ENCODE measurements at places on chromosomes 1 and 21.
A peak's percentile ranks its signal among the peaks of the same experiment; 100 is the strongest.

DNA sequence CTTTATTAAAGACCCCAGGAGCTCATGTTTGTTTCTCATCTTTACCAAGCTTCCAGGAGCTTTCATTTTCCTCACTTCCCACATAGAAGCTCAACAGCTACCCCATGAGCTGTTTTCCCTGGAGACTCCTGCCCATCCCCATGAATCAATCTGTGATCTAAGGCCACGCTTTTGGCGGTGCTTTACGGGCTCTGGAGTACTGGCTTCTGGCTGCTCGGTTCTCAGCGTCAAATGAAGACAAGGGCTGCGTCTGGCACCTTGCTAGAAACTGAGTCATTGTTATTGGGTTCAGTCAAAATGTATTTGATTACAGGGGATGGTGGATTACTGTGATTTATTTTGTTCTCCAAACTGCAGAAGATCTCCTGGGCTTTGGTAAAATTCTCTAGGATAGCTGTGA is 39.9 kb downstream of the ACP6 start:
- no peak for DNase-seq

- DNase-seq = no peak
Observed at GRCh38 chr1:168490306-168490705, 53.5 kb downstream of the XCL2 start.

- no peak for DNase-seq
Observed at GRCh38 chr1:46605232-46605631, 1.2 kb upstream of the MKNK1 start.

GRCh38 chr1:39063191-39063590 is 37.0 kb downstream of the NDUFS5 start:
- DNase-seq = no peak

- DNase-seq = no peak
Observed at GRCh38 chr1:95287825-95288224, 53.8 kb downstream of the RWDD3 start.

DNA sequence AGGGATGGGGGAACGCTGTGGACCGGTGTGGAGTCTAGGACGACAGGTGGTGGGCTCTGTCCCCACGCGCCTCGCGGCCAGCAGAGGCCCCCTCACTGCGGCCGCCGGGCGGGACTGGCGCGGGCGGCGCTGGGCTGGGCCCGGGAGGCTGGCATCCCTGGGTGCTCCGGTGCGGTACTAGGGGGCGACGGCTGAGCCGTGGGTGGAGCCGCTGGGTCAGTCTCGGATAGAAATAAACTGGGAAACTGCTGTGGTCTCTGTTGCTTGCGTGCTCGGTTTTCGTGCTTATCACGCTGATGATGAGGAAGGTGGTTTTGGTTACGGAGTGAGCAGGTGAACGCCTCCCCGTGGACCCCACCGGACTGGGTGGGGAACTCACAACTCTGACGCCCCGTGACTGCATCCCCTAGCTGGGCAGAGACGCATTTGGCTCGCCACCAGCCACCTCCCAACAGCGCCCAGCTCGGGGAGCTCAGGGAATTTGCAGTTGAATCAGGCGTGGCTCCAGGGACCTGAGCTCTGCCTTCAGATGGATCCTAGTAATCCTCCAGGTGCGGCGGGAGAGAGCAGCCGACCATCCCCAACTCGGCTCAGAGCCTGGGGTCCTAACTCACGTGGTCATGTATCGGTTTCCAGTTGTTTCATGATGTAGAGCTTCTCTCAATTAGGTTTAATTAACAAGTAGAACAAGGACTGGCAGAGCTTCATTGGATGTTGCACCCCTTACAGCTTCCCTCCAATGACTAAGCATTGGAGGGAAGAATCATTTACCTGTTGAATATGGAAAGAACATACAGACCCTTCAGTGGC is 32.1 kb downstream of the HSD17B7 start:
- peak; percentile 39 for DNase-seq

DNA sequence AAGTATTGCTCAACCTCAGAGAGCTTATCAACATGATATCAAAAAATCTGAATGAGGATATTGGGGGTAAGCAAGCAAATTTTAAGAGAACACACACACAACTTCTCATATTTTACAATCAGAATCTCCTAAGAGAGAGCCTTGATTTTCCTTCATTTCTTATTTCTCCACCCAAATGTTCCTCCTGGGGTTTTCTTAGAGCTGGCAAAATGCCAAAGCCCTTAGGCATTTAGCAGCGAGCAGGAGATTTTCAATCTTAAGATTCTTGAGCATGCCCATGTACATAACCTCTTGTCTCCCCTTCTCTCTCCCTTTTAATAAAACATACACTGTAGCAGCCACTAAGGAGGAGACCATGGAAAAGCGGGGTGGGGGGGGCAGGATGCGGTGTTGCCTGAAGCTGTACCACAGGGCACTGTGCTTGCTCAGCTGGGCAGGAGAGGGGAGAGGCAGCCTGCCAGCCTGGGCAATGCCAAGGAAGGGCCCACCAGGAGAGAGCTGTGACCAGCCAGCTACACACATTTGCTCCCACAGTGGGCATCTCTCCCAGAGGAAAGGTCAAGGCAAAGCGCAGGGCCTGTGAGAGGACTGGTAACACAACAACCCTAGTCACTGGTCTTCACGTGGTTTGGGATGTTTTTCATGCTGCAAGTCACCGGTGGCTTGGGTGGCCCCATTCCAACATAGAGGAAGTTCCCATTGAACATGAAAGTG is 4.3 kb downstream of the BRINP2 start:
- DNase-seq = no peak

DNA sequence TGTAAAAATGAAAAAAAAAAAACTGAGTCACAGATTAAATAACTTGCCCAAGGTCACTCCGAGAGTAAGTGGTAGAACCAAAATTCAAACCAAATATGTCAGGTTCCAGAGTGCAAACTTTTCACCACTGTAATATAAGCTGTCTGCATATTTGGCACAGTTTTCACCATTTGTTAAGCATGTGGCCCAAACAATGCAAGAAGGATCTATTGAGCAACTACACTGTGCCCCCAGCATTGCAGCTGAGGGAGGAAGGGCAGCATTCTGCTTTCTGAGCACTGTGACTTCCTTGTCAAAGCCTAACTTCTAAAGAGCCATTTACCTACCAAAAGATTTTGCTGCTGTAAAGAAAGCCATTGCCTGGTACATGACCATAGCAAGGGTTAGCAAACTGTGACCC is 133.4 kb downstream of the SYT2 start:
- no peak for DNase-seq

- DNase-seq = no peak
Observed at GRCh38 chr1:23420778-23421177, 3.8 kb downstream of the TCEA3 start.

- DNase-seq = peak; percentile 43
Observed at GRCh38 chr1:223654083-223654482, 11.4 kb downstream of the CAPN8 start.

DNA sequence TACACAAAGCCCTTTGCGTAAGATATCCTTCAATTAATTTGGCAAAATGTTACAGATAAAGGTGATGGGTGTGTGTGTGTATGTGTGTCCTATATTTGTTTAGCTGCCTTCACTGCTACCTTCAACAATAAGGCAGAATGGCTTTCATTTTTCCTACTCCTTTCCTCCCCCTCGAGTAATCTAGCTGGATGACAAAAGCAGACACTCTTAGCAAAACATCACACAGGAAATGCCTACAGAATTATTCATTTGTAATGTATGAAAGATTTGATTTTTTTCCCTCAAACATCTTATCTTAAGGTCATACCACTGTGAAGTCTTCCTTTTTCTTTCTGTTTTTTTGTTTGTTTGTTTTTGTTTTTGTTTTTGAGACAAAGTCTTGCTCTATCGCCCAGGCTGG is 10.6 kb downstream of the PTPN22 start:
- DNase-seq = no peak

DNA sequence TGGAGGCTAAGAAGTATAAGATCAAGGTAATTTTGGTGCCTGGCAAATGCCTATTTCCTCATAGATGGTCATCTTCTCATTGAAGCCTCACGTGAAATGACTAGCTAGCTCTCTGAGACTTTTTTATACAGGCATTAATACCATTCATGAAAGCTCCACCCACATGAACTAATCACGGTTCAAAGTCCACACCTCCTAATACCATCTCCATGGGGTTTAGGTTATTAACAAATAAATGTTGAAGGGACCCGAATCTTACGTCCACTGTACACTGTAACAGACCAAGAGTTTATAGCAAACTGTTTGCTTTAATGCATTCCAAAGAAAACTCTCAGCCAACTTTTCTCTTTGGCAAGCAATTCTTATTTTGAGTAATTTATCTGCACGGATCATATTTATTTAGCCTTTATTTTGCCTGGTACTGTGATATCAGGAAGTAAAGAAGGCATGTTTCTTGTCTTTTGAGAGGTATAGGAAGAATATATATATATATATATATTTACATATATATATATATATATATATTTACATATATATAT is 296.1 kb upstream of the LRRC7 start:
- no peak for DNase-seq

- no peak for DNase-seq
Observed at GRCh38 chr1:183365676-183366075, 52.5 kb downstream of the NMNAT2 start.

DNA sequence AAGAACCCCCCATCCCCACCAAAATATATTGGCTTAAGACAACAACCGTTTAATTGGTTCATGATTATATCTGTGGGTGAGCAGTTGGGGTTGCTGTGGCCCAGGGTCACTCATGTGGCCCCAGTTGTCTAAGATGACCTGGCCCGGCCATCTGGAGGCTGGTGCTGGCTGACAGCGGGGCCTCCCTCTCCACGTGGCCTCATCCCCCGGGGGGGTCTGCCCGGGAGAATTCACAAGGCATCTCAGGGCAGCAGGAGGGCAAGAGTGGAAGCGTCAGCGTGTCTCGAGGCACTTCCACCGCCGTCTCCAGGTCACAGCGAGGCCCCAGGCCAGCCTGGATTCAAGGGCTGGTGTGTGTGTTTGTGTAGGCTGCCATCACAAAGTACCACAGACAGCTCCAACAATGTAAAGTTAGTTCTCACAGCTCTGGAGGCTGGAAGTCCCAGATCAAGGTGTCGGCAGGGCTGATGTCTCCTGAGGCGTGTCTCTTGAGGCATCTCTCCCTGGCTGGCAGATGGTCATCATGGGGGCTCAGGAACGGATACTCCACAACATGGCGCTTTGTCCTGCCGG is 11.0 kb upstream of the UTS2 start:
- DNase-seq = no peak

GRCh38 chr1:32341186-32341757 is 5.2 kb upstream of the MARCKSL1 start:
- DNase-seq = no peak

GRCh38 chr1:77899647-77900320 is 11.4 kb downstream of the NEXN start:
- no peak for DNase-seq

GRCh38 chr1:156709757-156710489 is 4.5 kb upstream of the CRABP2 start:
- DNase-seq = peak; percentile 25

GRCh38 chr1:117045644-117046043 is 14.5 kb upstream of the TTF2 start:
- no peak for DNase-seq

DNA sequence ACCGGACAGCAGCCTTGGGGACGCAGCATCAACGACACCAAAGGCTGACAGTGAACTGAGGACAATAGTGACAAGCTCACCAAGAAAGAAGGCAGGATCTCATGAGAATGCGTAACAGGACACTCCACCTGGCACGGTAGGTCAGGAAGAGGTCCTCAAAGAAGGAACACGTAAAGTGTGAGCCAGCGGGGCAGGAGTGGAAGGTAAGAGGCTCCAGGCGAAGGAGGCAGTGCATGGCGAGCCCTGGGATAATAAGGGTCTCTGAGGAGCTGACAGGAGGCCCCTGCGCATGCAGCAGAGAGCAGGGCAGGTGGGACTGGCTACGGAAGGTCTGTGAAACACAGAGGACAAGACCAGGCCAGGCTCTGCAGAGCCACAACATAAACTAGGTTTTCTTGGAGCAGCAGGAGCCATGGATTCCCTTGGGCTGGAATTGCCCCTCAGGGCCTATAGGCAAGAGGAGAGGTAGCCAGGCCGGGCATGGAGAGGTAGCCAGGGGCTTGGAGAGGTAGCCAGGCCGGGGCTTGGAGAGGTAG is 8.2 kb downstream of the LSS start:
- DNase-seq = no peak

- peak; percentile 86 for DNase-seq
Observed at GRCh38 chr1:227946624-227947385, 927 bp downstream of the WNT9A start.

GRCh38 chr1:21664806-21665588 is 4.2 kb downstream of the RAP1GAP start:
- DNase-seq = no peak

DNA sequence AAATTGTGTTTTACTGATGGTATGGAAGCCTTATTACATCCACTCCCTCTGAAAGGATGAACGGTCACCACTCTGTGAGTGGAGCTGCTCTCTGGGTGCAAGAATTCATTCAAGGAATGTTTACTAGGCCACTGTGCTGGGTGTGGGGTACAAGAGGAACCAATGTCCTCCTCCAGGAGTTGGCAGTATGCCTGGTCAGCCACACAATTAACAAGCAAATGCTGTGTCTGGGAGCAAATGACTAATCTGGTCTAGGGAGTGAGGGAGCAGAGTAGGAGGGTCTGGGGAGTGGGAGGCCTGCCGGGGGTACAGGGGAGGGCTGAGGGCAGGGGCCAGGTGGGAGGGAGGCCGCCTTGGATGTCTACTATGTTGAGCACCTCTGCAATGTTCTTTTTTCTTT is 27.2 kb upstream of the TDRD10 start:
- DNase-seq = peak; percentile 62

GRCh38 chr1:162632217-162632666 is at the start of gene DDR2:
Gene DDR2 (plus strand): TSS chr1:162632464. CDS start chr1:162719064, 86,600 bp downstream.
- no peak for DNase-seq

DNA sequence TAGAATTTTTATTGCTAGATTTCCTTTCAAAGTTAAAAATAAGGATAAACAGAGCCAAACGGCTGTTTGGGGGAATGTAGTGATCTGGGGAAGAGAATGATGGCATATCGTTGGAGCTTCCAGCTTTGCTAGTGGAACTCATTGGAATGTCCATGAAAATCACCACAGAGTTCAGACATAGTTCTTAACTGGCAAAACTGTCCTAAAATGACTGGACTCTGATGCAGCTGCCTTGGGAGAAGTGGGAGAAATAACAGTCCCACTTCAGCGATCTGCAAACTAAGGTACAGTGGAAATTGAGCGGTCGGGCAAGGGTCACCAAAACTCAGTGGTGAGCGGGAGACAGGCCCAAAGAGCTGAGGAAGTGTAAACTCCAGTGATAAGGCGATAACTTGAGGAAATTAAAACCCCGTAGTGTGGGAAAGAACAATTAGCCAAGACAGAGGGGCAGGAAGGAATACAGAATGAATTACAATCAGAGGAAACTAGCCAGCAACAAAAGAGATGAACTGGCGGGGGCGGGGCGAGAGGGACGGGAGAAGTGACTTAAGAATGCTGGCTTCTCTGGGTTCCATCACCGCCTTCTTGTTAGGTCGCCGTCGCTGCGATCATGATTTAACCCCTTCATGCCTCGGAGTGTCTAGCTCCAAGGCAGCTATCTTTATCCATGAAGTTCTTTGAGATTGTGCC is 89.8 kb upstream of the ARHGAP29 start:
- no peak for DNase-seq

DNA sequence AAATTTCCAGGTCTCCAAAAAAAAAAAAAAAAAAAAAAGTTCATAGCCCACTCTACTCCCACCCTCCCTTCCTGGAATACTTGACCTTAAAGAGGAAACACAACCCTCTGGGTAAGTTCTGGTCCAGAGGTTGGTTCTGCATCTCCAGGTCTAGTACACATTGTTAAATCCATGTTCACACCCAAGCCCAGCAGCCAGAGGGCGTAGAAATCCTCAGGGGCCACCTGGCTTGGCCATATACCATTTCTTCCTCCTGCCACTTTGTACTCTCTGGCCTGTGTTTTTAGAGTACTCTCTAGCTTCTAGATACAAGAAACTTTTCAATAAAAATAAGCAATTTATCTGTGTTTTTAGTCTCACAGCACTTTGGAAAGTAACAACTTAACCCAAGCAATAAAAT is 89.3 kb downstream of the PHTF1 start:
- no peak for DNase-seq
